ENCODE measurements at places on chromosomes 2 and 18.

- no peak for DNase-seq
Observed at GRCh38 chr2:176424746-176425145, 155.5 kb downstream of the MTX2 start.

DNA sequence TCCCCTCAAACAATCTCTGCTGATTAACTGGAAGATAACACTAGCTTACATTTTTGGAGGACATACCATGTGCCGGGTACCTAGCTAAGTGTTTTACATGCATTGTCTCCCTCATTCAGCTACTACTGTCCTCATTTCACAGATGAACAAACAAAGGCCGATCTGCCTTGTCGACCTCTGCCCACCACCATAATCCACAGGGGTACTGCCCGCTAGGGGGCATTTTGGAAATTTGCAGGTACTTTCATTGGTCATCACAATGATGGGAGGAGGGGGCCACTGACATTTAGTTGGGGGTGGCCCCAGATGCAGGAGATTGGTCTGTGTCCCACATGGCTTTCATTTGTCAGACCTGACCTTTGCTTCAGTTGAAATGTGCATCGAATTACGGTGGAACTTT, 3.9 kb upstream of the TMEM163 start:
- DNase-seq, result no peak

- no peak for DNase-seq
Observed at GRCh38 chr18:36128530-36128870, 640 bp downstream of the SLC39A6 start.

DNA sequence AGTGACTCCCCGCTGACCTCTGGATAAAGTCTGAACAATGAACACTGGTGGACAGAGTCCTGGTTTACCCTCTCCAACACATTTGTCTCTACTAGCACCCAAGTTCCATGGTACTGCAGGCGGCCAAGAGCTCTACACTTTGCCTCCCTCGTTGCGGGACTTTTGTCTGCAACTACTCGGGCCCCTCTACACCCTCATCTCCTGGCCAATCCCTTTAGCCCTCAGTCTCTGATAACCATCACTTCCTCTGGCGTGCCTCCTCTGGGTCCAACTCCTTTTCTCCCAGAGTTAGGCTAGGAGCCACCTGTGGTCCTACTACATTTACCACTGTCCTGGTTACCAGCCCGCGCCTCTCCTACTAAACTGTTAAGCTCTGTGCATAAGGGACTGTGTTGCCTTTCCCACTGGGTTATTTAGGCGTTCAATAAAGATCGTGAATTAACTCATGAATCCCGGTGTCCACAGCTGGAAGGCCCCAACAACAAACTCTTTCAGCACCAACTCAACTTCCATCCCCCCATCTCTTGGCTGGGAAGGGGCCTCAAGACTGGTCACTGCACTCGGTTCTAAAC, 757 bp downstream of the HDHD2 start:
- no peak for DNase-seq

DNA sequence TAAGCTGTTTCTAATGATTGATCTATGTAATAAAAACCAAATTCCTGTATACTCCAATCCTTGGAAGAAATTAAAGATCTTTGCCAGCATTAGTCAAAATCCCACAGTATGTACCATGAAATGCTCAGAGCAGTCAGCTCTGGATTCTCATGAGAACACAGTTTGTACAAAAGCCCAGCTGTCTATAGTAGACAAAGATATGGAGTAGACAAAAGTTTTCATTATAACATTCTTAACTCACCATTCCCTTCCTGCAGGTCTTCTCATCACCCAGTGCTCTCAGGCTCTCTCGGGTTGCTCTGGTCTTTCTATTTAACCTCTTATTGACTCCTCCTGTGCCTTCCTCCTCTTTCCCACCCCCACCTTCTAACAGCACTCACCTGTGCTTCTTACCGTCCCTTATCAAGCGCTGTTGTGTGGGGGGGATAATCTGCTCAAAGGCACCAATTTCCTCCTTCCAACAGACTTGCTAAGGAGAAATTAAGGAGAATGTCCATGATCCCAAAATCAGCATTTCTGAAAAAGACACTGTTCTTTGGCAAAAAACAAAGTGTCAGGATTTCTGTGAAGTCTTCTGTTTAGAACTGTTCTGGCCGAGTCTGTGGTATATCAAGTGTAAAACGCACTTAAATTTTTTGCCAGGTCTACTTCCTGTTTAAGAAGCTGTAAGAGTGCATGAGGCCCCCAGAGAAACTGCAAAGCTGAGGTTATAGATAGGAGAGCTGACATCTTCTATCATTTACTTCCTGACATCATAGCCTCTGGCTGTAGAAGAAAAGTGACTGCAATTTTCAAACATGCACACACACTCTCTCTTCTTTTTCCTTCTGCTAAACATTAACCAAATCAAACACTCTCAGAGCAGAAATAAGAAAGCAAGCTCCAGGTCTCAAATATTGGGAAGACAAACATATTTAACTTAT, 144.1 kb downstream of the EVA1A start:
- DNase-seq, result no peak

DNA sequence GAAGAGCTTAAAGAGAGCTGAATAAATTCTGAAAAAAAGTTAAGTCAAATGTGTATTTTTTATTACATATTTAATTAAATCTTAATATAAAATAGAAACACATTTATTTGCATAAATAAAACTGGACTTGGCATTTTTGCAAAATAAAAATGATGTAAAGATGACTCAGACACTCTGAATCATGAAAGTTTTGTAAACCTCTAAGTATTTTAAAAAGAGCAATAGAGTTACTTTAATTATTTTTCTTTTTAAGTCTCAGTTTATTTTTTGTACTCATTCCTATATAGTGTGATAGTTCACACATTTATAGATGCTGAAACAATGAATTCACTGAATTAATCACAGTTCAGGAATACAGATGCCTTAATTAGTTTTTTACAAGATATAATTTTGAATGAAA, 109.9 kb upstream of the DTNA start:
- no peak for DNase-seq

DNA sequence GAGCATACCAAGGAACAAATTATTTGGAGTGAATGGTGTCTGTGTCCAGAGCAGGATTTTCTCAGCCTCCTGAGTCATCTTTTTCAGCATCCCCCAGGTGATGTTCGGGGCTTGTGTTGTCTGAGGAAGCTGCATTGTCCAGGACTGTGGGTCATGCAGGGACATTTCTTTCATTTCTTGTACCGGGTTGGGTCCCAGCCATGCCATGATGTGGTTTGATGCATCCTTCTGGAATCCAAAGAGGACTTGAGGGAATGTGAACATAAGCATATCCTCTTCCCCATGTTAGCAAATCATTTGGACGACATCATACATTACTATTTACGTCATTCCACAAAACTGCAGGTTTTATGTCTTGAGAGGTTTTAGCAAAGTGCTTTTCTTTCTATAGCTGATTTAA, 797.8 kb downstream of the CCDC85A start:
- DNase-seq, result no peak

DNA sequence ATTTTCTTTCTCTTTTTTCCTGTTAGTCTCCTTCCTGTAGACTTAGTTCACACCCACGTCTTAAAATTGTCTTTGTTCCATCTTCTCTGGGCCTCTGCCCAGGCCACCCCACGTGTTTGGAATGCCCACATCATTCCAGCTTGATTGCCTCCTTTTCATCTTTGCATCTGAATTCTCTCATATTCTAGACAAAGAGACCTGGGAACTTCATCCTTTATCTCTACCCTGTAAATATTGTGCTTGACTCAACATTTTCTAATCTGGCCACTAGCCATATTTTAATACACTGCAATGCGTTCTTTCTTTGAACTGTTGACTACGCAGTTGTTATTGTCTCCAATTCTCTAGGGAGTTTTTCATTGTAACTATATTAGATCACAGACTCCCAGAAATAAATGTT, 187.5 kb upstream of the NRXN1 start:
- no peak for DNase-seq

DNA sequence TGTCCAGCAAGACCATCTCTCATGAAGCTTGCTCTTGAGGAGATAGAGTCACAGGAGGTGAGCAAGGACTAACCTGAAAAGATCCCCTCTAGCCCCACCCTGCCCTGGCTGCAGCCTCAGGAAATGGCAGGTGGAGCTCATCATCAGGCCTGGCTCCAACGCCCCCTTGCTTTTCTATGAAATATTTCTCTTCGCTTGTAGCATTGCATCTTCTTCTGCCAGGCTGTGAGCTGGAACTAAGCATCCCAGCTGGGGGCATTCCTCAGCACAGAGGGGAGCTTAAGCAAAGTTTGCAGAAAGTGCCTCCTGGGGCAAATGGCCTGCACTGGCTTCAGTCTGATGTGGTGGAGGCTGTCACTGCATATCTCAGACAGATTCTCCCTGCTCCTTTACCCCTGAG, 90.1 kb upstream of the LGALSL start:
- DNase-seq, result no peak

DNA sequence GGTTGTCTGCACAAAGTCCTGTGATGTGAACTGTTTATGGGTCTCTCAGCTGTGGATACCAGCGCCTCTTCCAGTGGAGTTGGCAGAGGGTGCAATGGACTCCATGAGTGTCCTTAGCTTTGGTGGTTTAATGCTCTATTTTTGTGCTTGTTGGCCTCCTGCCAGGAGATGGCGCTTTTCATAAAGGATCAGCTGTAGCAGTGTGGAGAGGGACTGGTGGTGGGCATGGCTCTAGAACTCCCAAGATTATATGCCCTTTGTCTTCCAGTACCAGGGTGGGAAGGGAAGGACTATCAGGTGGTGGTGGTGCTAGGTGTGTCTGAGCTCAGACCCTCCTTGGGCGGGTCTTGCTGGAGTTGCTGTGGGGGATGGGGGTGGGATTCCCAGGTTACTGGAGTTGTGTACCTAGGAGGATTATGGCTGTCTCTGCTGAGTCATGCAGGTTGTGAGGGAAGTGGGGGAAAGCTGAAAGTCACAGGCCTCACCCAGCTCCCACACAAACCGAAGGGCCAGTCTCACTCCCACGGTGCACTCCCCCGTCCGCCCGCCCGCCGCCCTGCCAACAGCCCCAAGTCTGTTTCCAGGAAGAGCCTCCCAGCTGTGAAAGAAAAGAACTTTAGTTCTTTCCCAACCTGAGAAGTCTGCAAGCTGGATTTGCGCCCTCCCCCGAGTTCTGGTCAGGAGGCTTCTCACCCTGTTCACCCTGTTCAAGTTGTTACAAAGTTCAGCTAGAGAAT, 108.1 kb downstream of the MARCO start:
- DNase-seq, result no peak

DNA sequence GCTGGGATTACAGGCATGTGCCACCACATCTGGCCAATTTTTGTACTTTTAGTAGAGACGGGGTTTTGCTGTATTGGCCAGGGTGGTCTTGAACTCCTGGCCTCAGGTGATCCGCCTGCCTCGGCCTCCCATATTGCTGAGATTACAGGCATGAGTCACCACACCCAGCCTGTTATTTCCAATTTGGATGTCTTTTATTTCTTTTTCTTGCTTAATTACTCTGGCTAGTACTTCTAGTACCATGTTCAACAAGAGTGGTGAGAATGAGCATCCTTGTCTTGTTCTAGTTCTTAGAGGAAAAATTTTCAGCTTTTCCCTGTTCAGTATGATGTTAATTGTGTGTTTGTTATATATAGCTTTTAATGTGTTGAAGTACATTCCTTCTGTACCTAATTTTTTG, 23.4 kb downstream of the CCDC138 start:
- no peak for DNase-seq

DNA sequence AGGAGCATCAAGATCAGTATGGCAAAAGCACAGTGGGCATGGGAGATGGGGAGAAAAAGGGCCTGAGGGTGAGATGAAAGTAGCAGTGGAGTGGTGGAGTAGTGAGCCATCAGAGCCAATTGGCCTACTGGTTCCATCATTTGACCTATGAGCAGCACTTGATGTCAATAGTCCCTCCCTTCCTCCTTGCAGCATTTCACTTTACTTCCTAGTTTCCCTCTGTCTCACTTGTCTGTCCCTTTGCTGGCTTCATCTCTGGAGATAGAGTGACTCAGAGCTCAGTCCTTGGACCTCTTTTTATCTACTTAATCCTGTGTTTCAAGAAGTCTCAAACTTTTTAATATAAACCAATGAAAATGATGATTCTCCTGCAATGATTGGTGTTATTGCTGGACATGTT, 32.1 kb downstream of the FBXO48 start:
- no peak for DNase-seq

GRCh38 chr2:134143568-134143967, 110.3 kb upstream of the MGAT5 start:
- no peak for DNase-seq

GRCh38 chr2:191441496-191442214, 196.5 kb downstream of the MYO1B start:
- DNase-seq, result no peak

GRCh38 chr2:216606551-216607276, 26.5 kb upstream of the IGFBP2 start:
- DNase-seq, result peak; percentile 34

GRCh38 chr2:160735696-160736095, 242.1 kb upstream of the RBMS1 start:
- DNase-seq, result no peak

DNA sequence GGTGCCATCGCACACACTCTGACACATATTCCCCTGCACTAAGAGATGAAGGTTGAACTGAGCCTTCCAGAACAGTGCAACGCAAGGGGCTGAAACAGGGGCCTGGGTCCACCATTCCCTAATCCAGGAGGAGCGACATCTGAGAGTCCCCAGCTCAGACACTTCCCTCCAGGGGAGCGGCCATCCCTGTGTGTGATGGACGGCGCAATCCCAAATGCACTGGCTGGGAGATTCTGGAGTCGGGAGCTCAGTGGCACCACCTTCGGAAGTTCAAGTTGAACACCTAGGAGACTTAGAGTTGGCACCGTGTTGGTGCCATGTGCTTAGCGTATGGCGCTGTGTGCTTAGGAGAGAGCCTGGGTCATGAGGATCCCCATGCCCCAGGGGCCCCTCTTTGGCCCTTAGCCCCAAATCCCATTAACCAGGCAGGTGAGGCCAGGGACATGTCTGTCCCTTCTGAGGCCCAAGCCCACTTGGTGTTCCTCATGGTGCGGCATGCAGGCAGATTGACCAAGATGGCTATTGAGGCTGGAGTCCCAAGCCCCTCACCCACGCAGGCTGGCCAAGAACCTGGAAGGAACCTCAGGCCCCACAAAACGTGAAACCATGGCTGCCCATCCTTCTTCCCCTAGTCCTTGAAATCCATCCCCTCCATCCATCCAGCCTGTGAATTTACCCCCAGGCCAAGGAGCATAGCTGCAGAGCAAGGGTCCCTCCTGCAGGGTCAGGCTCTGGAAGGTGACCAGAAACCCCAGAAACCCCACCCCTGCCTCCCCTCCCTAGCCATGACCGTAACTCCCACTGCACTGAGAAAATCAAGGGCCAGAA, 114.1 kb upstream of the OTOS start:
- DNase-seq, result no peak

GRCh38 chr2:47658646-47659320, 124.2 kb upstream of the MSH6 start:
- no peak for DNase-seq

- no peak for DNase-seq
Observed at GRCh38 chr2:65856928-65857327, 424.5 kb upstream of the SPRED2 start.

- no peak for DNase-seq
Observed at GRCh38 chr2:47039489-47039870, 115.6 kb downstream of the STPG4 start.

GRCh38 chr2:36294316-36294721, 61.3 kb upstream of the CRIM1 start:
- DNase-seq, result no peak

Measured in activated T-cell treated with anti-CD3 and anti-CD28 coated beads for 24 hours (primary cell).